ENCODE measurements at places on chromosomes 3 and 15.

- DNase-seq = no peak
Observed at GRCh38 chr15:68278595-68279405, 1.3 kb downstream of the FEM1B start.

- no peak for DNase-seq
Observed at GRCh38 chr15:98403569-98403968, 244.8 kb upstream of the IGF1R start.

- DNase-seq = no peak
Observed at GRCh38 chr3:158165730-158166129, 55.8 kb downstream of the RSRC1 start.

GRCh38 chr15:69852916-69853315, 244.8 kb downstream of the TLE3 start:
- DNase-seq = no peak

DNA sequence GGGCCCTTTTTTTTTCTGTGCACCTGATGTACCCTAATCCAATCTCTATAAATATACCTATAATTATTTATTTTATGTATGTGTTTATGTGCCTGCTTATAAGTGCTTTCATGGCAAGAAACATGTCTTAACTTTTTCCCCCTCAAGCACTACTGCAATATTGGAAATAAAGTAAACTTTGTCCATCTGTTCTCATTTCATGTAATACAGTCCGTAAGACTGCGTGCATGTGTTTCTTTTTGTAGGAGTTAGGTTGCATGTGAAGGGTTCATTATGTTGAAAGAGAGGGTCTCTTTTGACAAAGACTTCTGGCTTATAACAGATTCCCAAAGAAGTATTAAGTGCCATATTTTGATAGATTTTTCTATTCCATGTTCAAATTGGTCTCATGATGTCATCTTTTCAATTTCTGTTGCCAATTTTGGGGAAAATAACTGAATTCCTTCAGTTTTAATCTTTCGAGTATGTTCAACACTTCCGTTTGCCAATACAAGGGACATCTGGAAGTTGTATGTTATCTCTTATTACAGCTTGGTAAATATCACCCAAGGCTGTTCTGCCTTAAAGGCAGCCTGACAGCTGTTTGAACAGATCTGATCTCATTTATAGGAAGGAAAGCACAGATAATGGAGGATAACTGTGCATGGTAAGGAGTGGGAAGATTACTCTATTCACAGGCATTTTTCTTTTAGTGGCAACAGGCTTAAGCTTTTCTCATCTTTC, 273.1 kb upstream of the SGO1 start:
- no peak for DNase-seq

GRCh38 chr15:25408929-25409328, 29.9 kb downstream of the UBE3A start:
- DNase-seq = no peak

GRCh38 chr3:108511490-108511889, 1.1 kb upstream of the MYH15 start:
- no peak for DNase-seq

- no peak for DNase-seq
Observed at GRCh38 chr3:153163756-153164550, 1.9 kb downstream of the RAP2B start.
